Pancreas (tissue), 10 donors: ENCODE measurements at places on chromosomes 6 and 20. TPM values are rescaled to one million over a fixed set of nuclear protein-coding genes. Genes with fewer than 3 reads are reported as not detected.

- DNase-seq, result no peak
Measured at GRCh38 chr20:35297155-35297554, 4.9 kb upstream of the FAM83C start.

DNA sequence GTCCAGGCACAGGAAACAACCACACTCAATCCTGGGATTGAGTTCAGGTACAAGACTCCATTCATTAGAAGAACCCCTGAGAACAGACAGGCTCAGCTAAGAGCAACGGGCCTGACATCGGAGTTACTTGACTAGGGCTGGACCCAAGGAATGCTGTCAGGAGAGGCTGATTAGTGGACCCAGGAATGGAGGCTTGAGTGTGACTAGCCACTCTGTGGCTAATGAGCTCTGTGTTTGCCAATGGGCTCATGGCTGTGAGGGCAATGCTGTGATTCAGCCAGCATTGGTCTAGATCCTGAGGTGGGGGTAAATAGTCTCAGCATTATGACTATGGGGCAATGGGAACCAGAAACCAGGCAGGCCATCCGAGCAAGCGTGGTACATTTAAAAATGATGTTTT is 71.8 kb downstream of the RIOK1 start:
- no peak for DNase-seq

GRCh38 chr20:22412977-22413868 is 171.1 kb downstream of the FOXA2 start:
- no peak for DNase-seq

- DNase-seq, result no peak
Measured at GRCh38 chr6:95518630-95519227, 58.6 kb upstream of the MANEA start.

GRCh38 chr6:110475066-110475653 is 1.3 kb downstream of the SLC22A16 start:
- DNase-seq, result no peak

DNA sequence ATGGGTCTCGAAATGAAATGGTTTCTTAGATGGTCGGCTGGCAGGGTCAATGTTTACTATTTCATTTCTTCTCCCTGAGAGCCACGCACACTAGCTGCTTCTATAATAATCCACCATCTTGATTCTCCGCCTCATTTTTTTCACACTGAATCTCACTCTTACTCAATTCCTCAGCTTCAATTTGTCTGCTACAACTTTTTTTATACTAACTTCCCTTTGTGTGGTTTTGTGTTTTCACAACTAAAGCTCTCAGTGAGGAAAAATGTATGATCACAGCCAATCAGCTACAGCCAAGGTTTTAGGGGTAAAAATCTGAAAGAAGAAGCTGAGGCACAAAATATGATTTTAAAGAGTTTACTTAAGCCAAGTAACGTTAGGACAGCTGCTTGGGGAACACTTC is 1309.4 kb downstream of the EPHA7 start:
- no peak for DNase-seq

- DNase-seq, result no peak
Measured at GRCh38 chr20:20732641-20733040, 20.2 kb upstream of the RALGAPA2 start.

- DNase-seq, result no peak
Measured at GRCh38 chr6:35512006-35512405, 690 bp downstream of the TULP1 start.

- DNase-seq, result no peak
Measured at GRCh38 chr20:48463916-48464315, 363.9 kb downstream of the PREX1 start.

DNA sequence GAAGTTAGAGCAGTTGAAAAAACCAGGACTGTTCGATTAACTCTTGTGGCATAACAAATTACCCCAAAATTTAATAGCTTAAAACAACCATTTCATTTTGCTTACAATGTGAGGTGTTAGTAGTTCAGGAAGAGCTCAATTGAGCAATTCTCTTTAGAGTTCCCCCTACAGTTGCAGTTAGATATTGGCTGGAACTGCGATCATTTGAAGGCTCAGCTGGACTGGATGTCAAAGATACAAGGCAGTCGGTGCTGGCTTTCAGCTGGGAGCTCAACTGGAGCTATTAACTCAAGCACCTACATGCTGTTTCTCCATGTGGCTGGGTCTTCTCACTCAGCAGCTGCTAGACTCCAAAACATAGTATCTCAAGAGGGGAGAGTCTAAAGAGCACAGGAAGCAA is 96.0 kb upstream of the LOC128125822 start:
- DNase-seq, result no peak

GRCh38 chr6:14453712-14454472 is 336.3 kb downstream of the CD83 start:
- no peak for DNase-seq

DNA sequence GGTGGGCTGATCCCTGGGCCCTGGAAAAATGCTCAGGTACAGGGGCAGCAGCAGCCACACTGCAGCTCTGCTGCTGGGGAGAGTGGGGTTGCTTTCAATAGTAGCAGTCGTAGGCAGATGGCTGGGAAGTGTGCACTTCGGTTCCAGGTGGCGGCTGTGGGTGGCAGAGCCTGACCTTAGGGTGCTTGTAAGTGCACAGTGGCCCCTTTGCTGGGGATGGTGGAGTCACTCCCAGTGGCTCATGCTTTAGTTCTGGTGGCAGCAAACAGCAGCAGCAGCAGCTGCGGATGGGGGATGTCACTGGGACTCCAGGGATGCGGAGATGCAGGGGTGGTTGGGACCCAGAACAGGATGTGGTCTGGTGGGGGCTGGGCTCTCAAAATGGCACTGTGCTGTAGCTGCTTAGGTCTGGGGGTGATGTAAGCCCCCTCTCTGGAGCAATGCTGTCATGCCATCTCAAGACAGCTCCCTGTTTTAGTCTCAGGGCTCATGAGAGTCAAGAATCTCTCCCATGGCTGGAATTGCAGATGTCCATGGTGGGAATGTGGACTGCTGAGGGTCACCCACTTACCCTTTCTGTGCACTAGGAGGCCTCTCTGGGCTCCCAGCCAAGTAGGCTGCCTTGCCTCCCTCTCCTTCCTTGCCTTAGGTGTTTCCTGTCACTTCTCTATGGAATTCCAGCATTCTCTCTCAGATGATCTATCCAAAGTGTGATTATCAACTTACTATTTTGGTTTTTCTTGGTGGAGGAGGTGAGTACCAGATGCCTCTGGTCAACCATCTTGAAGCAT is 146.7 kb upstream of the SLC22A23 start:
- no peak for DNase-seq

DNA sequence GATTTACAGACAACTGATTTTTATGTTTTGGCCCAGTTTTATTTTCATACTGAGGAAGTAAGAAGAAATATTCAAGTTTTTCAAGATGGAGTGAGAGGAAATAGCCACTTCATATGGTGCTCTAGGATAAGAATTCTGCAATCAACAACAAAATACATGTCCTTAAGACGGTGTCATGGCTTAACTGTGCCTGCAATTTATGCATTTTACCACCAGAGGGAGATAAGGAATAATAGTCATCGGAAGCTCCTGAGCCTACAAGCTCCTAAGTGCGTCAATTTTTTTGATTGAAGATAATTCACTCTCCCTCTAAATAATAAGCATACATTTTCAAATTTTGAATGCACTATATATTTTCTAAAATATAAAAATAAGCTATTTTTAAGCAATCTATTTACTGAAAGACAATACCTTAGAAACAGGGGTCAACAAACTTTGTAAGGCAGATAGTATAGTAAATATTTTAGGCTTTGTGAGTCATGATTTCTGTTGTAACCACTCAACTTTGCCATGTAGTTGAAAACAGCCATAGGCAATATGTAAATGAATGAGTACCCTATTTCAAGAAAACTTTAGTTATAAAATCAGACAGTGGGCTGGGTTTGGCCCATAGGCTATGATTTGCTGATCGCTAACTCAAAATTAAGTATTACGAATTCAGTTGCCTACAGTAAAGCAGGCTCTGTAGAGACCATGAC is 230.9 kb upstream of the DTNBP1 start:
- DNase-seq, result no peak

- no peak for DNase-seq
Measured at GRCh38 chr6:11062083-11062482, 18.0 kb upstream of the ELOVL2 start.

DNA sequence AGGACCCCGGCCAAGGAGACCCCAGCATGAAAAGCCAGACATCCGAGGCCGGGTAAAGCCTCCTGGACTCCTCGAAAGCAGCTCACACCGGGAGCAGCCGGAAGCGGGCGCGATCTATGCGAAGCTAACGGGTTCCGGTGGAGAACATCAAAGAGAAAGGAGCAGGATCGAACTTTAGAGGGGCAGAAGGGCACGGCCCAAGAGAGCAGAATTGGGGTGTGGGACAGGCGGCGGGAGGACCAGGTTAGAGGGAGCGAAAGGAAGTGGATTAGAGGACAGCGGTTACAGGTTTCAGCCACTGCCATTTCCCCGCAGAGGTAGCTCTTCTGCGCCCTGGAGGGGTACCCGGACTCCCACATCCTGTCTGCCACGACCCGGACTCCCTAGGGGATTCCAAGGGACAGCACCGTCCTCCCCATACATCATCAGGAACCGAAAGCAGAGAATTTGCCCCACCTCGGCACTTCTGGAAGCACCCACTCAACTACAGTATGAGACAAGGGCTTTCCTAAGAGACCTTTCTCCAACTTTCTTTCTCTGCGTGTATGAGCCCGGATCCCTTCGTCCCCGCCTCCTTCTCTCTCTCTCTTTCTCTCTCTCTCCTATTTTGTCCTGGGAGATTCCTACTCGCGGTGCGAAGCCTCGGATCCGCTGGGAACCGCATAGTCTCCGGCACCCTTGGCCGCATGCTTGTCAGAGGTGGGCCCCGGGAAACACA is 507 bp upstream of the VGLL2 start:
- no peak for DNase-seq

- DNase-seq, result peak; percentile 39
Measured at GRCh38 chr20:24100370-24101011, 111.9 kb upstream of the GGTLC1 start.

DNA sequence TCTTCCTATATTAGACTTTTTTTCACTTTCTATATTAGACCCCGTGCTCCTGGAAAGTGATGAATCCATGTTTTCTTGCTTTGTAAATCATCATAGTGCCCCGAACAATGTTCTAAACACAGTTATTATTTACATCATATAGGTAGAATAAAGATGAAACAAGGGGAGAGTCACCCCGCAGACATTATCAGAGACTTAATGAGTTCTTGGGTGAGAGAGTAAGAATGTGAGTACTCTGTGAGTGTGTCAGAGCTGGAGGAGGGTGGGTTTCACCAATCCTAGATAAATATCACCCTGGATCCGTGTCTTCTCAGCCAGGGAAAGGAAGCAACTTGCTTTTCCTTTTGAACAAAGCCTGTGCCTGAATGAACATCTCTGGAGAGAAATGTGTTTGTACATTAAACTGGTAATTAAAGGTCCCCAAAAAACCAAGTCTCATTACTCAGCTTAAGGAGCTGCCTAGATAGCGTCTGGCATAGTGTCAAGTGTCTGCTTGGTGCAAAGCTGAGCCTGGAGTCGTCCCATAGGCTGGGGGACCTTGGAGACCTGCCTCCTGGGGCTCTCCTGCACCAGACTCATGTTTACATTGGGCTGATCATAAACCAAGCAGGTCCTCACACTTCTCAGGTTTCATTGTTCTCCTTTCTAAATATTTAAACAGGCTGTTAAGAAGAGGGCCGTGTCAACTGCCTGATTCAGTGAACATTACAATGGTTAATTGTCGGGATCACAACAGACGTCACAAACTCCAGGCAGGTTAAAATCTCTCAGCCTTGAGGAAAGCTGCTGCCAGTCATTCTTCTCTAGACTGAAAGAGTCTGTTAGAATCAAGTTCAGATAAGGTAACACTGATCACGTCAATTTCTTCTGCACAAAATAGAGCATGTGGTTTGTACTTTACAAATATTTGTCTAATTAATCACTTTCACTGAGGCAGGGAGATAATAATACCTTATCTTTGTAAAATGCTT is 179.7 kb upstream of the MYLIP start:
- DNase-seq, result peak; percentile 82

GRCh38 chr20:11166712-11167111 is 492.9 kb upstream of the JAG1 start:
- no peak for DNase-seq

DNA sequence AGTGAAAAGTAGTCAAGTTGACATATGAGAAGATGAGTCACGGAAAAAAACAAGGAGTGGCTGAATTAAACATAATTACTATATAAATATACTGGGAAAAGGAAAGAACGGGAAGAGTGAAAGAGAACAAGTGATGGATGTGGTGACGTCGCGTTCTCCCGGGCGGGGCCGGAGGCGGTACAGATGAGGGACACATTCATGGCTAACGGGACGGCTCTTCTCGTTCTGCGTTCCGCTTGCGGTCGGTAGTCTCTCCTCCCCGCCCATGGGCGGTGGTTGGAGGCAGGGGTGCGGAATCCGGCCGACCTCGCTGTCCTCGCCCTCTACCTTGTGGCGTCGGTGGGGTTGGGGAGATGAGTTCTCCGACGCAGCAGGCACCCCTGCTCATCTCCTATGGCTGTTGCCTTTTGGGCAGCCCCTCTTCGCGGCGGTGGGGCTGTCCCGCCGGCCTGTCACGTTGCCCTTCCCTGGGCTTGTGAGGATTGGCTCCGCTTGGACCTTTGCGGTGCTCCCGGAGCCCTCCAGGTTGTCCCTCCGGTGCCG is 22.5 kb downstream of the HLA-G start:
- DNase-seq, result peak; percentile 12

GRCh38 chr20:47262008-47262364 is 94.5 kb downstream of the ZMYND8 start:
- DNase-seq, result no peak

- no peak for DNase-seq
Measured at GRCh38 chr6:168022488-168023321, 25.2 kb downstream of the KIF25 start.

- no peak for DNase-seq
Measured at GRCh38 chr20:57157106-57157691, 109.2 kb downstream of the BMP7 start.

DNA sequence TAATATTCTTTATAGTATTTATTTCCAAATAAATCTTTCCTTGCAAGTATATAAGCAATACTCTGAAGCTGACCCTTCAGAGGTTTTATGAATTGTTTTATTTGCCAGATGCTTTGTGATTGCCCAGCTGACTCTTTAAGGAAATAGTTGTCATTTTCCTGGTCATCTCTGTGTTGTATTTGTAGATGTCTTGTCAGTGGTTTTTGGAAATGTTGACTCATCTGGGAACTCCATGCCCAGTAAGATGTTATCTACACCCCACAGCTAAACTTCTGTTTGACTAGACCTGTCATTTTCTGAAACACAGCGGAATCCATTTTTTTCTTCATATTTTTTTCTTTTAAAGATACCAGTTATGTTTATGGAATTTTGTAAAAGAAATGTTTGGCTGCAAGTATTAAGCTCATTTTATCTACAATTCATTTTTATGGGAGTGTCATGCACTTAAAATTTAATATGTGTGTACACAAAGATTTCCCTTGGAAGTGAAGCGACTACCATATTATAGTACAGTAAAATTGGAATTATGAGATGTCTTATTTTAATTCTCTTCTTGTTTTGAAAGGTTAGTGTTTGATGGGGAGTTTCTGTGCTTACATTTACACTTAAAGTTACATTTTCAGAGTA is 491.0 kb downstream of the NKAIN2 start:
- no peak for DNase-seq

MEP1A gene
- total RNA-seq, result 2.7 TPM

HEY2 gene
- total RNA-seq, result 2.4 TPM

OSER1 gene
- total RNA-seq, result 13.5 TPM

NHSL1 gene
- total RNA-seq, result 16.3 TPM

CFB gene
- total RNA-seq, result 41.1 TPM

PDYN gene
- total RNA-seq, result not detected

ADGRG6 gene
- total RNA-seq, result 2.6 TPM
